ENCODE measurements at places on chromosomes 1 and 21.

DNA sequence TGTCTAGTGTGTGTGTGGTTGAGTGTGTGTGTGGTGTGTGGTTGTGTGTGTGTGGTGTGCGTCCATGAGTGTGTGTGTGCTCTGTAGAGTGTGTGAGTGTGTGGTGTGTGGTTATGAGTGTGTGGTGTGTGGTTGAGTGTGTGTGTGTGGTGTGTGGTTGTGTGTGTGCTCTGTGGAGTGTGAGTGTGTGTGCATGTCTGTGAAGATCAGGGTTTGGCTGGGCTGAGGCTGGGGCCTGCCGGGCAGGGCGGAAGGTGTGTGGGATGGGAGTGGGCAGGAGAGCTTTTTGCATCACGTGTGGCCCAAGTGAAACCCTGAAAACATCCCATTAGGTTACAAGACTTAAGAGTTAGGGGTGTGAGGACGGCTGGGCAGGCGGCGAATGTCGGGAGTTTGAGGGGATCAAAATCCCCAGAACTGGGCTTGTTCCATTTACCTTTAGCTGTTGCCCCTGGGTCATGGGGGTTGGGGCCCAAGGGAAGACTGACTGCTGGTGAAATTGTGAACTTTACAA is 2.9 kb upstream of the FCMR start:
- DNase-seq: no peak

DNA sequence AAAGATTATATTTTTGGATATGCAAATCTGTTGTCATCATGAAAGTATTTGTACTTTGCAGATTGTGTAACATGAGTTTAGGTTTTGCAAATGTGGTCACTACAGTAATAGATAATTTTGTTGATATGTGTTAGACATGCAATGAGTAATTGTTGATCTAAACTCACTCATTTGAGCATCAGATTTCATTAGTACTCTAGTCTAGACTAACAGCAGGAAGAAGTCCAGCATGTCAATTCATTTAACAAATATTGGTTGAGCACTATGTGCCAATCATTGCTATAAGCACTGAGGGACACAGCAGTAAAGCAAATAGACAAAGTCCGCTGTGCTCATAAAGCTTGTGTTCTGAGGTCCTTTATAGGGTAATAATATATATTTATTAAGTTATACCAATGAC is 350.0 kb downstream of the USP25 start:
- DNase-seq: no peak

- DNase-seq: no peak
Measured at GRCh38 chr1:41720861-41721410, 197.8 kb downstream of the HIVEP3 start.

DNA sequence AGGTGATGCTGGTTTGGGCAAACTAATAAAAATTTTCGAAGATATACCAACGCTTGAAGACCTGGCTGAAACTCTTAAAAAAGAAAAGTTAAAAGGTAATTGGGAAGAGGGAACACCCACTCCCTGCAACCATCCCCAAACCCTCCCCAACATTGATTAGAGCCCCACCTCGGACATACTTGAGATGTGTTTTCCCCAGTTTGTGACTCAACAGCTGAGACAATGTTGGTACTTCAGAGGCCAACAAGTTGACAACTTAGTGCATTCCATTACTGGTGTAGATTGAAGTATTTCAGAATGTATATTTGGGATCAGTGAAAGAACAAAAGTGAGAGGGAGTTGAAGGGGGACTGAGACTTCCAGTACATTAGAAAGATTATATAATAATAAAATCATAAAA is 5.1 kb downstream of the IFI16 start:
- no peak for DNase-seq

GRCh38 chr1:56578963-56579875 is at the start of gene PLPP3:
Gene PLPP3, minus strand, starts transcription at chr1:56579563. Its CDS starts 547 bp downstream, at chr1:56579016.
- peak; percentile 47 for DNase-seq

DNA sequence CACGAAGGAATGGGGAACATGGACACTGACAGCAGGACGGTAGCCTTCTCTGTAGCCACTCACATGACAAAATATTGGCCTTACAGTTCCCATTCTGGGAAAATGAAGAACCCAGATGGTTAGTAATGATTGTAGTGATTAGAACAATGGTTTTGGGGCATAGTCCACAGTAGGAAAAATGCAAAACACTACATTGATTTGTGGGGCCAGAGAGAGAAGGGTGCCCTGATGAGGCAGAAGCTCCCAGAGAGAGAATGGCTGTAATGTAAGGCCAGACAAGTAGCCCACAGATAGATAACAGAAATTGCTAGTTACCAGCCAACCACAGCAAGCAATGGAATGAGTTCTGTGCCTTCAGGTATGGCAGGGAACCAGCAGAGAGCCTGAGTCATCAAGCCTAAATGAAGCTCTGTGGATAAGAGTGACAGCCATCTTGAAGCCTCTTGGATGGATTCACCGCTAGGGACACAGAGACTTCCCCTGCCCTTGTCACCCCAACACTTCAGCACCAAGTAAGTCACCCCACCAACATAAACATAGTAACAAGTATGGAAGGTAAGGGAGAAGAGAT is 206.1 kb downstream of the BACH1 start:
- no peak for DNase-seq

DNA sequence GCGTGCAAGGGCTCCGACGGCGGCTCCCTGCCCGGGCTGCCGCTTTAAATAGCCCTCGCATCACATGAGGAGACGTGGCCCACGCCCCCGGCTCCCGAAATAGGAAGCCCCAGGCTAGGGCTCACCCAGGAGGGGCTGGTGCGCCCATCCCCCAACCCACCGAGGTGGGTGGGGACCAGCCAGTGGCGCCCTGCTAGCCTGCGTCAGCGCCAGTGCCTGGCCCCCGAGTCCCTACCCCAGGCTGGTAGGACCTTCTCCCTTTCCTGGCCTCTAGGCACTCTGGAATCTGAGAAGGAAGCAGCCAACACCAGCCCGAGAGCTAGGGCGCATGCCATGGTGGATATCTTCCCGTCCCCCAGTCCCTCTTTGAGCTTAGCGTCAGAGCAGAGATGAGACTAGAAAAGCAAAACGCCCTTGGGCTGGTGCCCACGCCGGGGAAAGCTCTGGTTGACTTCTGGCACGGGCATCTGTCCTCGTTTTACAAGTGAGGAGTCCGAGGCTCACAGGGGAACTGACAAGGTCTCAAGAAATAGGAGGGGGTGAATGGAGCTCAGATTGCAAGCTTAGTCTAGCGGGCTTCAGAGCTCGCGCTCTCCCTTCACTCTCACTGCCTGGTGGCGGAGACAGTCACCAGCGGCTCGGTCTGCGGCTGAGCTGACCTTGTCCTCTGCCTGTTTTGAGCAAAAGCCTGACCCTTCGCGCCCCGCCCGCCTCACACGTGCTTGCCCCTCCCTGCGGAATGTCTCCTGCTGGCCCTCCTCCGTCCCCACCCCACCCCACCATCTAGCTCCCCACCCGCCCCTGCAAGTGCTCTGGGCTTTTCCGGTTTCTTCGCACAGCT is at the start of gene FABP3:
FABP3 (minus strand) TSS at position 21 of the 841 bp plus-strand sequence. CDS start 62 bp downstream, outside the sequence.
- DNase-seq: no peak
